ENCODE measurements at places on chromosomes 2 and 18. TPM values are rescaled to one million over a fixed set of nuclear protein-coding genes. Genes with fewer than 3 reads are reported as not detected.

- peaks cover 17% of the 10 kb centered on the region for H3K27me3 ChIP-seq
- H3K36me3 ChIP-seq = no peaks in the 10 kb centered on the region
- H3K27ac ChIP-seq = no peak overlapping the region
- no peak for DNase-seq
- no peak overlapping the region for H3K4me3 ChIP-seq
Measured at GRCh38 chr2:42042631-42043355, 5.0 kb upstream of the PKDCC start.

- no peaks in the 10 kb centered on the region for H3K27me3 ChIP-seq
- no peak overlapping the region for H3K4me3 ChIP-seq
- H3K36me3 ChIP-seq = no peaks in the 10 kb centered on the region
- no peak for DNase-seq
- H3K4me1 ChIP-seq = no peaks in the 10 kb centered on the region
Measured at GRCh38 chr2:169300636-169301530, 61.5 kb downstream of the LRP2 start.

DNA sequence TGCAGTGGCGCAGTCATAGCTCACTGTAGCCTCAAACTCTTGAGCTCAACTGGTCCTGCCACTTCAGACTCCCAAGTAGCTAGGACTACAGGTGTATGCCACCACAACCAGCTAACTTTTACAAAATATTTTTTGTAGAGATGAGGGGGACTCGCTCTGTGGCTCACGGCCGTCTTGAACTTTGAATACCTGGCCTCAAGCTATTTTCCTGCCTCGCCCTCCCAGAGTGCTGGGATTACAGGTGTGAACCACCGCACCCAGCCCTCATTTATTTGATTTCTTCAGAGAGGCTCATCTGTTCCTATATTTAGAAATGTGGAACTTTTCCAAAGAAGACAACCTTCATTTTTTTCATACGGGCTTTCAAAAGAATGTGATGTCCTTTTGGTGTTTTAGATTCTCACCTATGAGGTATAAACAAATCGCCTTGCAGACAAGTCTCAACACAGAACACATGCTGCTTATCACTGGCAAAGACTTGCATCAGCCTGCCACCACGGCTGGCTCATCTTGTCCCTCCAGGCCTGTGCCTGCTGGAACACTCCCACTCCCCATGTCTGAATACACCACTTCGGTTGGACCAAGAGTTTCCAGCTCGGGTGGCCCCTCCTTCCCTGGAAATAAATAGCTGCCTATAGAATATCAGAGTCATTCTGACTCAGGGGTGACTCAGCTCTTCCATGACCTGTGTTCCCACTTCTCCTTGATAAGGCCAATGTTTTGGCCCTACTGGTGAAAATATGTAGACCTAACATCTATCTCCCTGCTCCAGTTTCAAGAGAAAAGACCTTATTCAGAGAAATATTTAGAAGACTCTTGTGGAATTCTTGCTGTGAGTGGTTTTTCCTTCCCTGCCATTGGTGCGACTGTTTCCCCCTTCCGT lies 202.6 kb downstream of the TGIF1 start:
- DNase-seq = peak; percentile 97
- H3K27ac ChIP-seq = peak overlapping the region; percentile 83
- peaks cover 46% of the 10 kb centered on the region for H3K4me1 ChIP-seq
- H3K27me3 ChIP-seq = no peaks in the 10 kb centered on the region

DNA sequence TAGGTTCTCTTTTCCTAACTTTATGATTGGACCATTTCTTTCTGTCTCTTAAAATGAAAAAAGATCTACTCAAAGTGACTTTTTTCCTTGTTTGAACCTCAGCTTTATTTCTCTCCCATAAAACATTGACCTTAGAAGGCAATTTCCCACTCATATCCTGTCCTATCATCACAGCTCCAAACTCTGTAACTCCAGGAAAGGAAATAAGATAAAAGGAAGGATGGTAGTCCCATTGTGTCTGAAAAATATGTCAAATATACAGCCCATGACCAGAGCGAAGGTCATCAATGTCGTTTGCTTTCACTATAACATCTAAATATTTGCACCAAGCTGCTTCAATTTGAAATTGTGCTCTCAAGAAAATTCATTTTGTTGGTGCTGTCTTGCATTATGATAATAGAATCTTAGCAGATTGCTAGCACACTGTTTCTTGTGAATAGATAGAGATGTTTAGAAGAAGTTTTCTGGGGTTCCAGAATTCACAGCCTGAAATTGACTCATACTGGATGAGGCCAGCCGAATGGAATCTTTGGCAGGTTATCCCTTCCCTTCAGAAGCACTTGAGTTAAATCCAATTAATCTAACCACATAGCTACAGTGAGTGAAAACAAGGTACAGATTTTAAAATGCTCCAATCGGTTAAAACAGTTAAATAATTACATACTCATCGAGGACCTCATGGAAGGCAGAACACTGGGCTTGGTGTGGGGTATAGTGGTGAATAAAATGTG lies 95.1 kb downstream of the CRIM1 start:
- no peaks in the 10 kb centered on the region for H3K27me3 ChIP-seq
- peaks cover 100% of the 10 kb centered on the region for H3K4me1 ChIP-seq
- no peak overlapping the region for H3K4me3 ChIP-seq
- DNase-seq = no peak

DNA sequence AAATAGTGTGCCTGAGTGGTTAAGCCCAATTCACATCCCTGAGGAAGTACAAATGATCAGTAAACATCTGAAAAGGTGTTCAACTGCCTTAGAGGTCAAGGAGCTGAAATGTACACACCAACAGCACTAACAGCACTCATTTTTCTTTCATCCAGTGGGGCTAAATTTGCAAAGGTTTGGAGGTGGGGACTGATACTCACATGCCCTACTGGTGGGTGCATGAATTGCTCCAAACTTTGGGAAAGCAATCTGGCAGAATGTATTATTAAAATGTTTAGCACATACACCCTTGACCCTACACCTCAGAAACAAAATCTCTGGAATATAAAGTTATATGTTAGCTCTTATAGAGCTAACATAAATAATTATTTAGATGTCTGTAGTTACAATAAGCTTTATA lies 19.0 kb upstream of the FAM178B start:
- no peaks in the 10 kb centered on the region for H3K36me3 ChIP-seq
- H3K4me3 ChIP-seq = no peak overlapping the region
- H3K27me3 ChIP-seq = peaks cover 3% of the 10 kb centered on the region
- no peak for DNase-seq
- H3K4me1 ChIP-seq = no peaks in the 10 kb centered on the region

GRCh38 chr18:12420821-12421421 lies 13.2 kb downstream of the PRELID3A start:
- H3K36me3 ChIP-seq = no peaks in the 10 kb centered on the region
- H3K4me3 ChIP-seq = no peak overlapping the region
- peaks cover 7% of the 10 kb centered on the region for H3K4me1 ChIP-seq

DNA sequence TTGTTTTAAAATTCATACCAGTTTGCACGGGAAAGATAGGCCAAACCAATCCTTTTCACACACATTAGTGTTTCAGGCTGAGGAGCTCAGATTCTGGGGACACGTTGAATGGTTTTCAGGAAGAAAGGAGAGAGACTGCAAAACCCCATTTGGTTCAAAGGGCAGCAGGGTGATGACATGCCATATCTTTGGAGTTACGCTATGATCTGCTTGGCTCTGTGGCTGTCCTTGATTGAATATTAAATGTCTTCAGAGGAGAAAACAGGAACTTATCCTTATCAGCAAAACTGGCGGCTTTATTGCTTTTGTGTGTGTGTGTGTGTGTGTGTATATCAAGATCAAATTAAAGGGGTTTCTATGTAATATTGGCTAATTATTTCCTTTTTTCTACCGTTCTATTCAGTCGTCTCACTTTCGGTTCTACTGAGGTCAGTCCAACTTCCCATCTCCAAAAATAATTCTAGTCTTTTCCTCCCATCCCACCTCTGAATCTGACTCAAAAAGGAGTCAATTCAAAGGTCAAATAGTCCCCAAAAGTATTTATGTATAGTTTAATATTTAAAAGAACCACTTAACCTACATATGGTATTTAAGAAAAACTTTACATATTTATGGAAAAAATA lies 292.9 kb upstream of the CCDC68 start:
- H3K4me3 ChIP-seq = no peak overlapping the region
- DNase-seq = no peak
- H3K36me3 ChIP-seq = peaks cover 27% of the 10 kb centered on the region

GRCh38 chr18:48896875-48897511 lies 53.8 kb downstream of the SMAD7 start:
- H3K36me3 ChIP-seq = no peaks in the 10 kb centered on the region
- no peak overlapping the region for H3K27ac ChIP-seq
- H3K27me3 ChIP-seq = no peaks in the 10 kb centered on the region
- H3K4me3 ChIP-seq = no peak overlapping the region

DNA sequence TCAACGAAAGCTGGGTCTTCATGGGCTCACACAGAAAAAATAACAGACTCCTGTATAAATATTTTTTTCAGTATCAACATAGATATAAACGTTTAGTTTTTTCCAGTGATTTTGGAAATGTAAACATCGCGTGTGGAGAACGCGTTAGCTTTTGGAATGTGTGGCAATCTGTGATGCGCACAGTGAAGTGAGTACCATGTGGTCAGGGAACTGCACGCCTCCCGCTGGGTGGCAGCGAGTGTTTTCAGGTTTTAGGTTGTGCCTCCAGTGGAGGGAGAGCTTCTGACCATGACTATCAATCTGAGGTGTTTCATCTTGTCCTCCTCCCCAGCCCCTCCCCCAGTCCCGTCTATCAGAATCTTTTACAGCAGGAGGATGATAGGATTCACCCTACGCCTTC lies 127.8 kb downstream of the ARHGAP28 start:
- H3K27ac ChIP-seq = no peak overlapping the region
- DNase-seq = no peak
- no peak overlapping the region for H3K4me3 ChIP-seq
- H3K27me3 ChIP-seq = no peaks in the 10 kb centered on the region

DNA sequence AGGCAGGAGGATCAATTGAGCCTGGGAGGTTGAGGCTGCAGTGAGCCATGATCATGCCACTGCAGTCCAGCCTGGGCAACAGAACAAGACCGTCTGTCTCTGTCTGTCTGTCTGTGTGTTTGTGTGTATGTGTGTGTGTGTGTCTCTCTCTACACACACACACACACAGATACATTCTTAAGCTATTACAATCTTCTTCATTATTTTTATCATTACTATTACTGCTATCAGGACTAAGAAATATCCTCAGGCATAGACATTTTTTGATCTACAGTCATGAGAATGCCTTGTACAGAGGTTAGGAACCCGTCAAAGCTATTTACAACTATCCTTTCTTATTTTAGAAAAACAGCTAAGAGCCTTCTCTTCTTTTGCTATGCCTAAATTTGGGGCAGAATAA lies 207.4 kb downstream of the NEDD4L start:
- no peak overlapping the region for H3K4me3 ChIP-seq
- H3K27me3 ChIP-seq = no peaks in the 10 kb centered on the region
- H3K4me1 ChIP-seq = peaks cover 17% of the 10 kb centered on the region
- no peak for DNase-seq

GRCh38 chr2:233838726-233839446 lies 15.4 kb downstream of the HJURP start:
- H3K4me1 ChIP-seq = no peaks in the 10 kb centered on the region
- DNase-seq = no peak
- peaks cover 4% of the 10 kb centered on the region for H3K36me3 ChIP-seq
- H3K4me3 ChIP-seq = no peak overlapping the region
- H3K27me3 ChIP-seq = no peaks in the 10 kb centered on the region

DNA sequence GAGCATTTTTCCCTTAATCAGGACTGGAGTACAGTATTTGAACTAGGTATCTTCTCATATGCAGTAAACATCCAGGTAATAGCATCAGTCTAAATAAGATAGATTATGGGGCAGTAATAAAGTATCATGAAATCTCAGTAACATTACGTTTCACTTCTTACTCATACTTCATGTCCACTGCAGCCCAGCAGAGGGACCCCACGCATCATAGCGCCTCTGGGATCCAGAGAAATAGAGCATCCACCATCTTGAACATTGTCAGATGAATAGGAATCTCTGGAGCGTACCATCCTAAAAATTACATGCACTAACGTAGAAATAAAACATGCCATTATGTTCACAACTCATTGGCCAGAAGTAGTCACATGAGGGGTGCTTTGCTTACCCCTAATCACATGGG lies 499.0 kb downstream of the CPS1 start:
- no peak overlapping the region for H3K4me3 ChIP-seq
- H3K27me3 ChIP-seq = no peaks in the 10 kb centered on the region
- H3K27ac ChIP-seq = no peak overlapping the region
- H3K36me3 ChIP-seq = no peaks in the 10 kb centered on the region
- no peaks in the 10 kb centered on the region for H3K4me1 ChIP-seq

DNA sequence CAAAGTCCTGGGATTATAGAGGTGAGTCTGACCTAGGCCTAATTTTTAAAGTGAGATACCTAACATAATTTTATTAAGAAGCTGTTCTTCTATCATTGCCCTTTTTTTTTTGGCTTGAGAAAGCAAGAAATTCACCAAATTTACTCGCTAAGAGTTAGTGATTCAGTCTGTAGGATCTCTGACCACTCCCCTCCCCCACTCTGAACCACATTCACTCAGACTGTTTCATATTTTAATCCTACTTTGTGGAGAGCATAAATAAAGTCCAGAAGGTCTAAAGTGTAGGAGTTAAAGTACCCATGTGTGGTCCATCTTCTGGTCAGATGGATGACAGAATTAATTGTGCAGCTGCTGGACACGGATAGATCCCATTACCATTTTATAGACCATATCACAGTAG lies 115.8 kb upstream of the MGAT5 start:
- H3K27ac ChIP-seq = peak overlapping the region; percentile 85
- DNase-seq = no peak
- no peak overlapping the region for H3K4me3 ChIP-seq
- peaks cover 36% of the 10 kb centered on the region for H3K4me1 ChIP-seq
- no peaks in the 10 kb centered on the region for H3K36me3 ChIP-seq

GRCh38 chr2:184877909-184878308 lies 279.6 kb downstream of the ZNF804A start:
- H3K4me3 ChIP-seq = no peak overlapping the region
- no peaks in the 10 kb centered on the region for H3K27me3 ChIP-seq
- DNase-seq = no peak
- H3K4me1 ChIP-seq = no peaks in the 10 kb centered on the region
- H3K36me3 ChIP-seq = no peaks in the 10 kb centered on the region

Gene ANKRD53
- 2.2 TPM for total RNA-seq

Gene ZFP36L2
- total RNA-seq = 73.4 TPM

Gene TUBA4A
- total RNA-seq = 10.7 TPM

Gene RTTN
- 16.7 TPM for total RNA-seq

Gene HJURP
- total RNA-seq = 42.4 TPM

Gene VAMP5
- 186 TPM for total RNA-seq

Gene PAIP2B
- 0.62 TPM for total RNA-seq

Gene KATNAL2
- total RNA-seq = 1.3 TPM

Gene SCG2
- not detected for total RNA-seq

Gene PDE11A
- 0.51 TPM for total RNA-seq

Gene LIPG
- 96.2 TPM for total RNA-seq

Gene DUSP19
- total RNA-seq = 1.9 TPM

Gene DOK1
- total RNA-seq = 14.3 TPM

Gene PER2
- total RNA-seq = 3.8 TPM

All from endothelial cell of umbilical vein (primary cell).